Aorta (tissue), 5 donors: ENCODE measurements at places on chromosomes 2 and 18.

DNA sequence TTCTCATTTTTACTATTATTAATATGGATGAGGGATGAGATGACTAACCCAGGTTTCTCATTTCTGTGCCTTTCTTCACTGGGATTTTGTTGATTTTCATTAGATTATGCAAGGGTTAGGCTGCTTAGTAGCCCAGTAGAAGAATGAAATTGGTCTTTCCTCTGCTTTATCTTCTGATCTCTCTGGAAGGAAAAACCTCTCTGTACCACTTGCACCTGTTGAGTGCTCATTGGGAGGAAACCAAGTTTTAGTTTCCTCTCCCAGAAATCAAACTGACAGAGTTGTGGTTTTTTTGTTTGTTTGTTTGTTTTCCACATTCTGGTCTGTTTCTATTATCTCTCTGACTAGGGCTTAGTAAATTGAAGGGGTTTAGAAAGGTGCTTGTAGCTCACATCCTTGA, 60.8 kb downstream of the KIAA1328 start:
- no peaks in the 10 kb centered on the region for H3K36me3 ChIP-seq
- H3K27ac ChIP-seq = peak overlapping the region; percentile 57
- no peak overlapping the region for H3K4me3 ChIP-seq
- H3K4me1 ChIP-seq = no peaks in the 10 kb centered on the region
- no peaks in the 10 kb centered on the region for H3K27me3 ChIP-seq
- no peak for DNase-seq

GRCh38 chr2:3288470-3289170, 89.0 kb downstream of the EIPR1 start:
- no peaks in the 10 kb centered on the region for H3K4me1 ChIP-seq
- H3K4me3 ChIP-seq = no peak overlapping the region
- no peak overlapping the region for H3K27ac ChIP-seq
- no peaks in the 10 kb centered on the region for H3K27me3 ChIP-seq

- no peaks in the 10 kb centered on the region for H3K4me1 ChIP-seq
- no peaks in the 10 kb centered on the region for H3K36me3 ChIP-seq
- H3K27me3 ChIP-seq = no peaks in the 10 kb centered on the region
- no peak overlapping the region for H3K4me3 ChIP-seq
- no peak for DNase-seq
Measured at GRCh38 chr2:140643761-140644187, 1487.0 kb downstream of the LRP1B start.

GRCh38 chr18:55455938-55456337, 132.1 kb downstream of the TCF4 start:
- peaks cover 3% of the 10 kb centered on the region for H3K4me1 ChIP-seq
- H3K4me3 ChIP-seq = no peak overlapping the region
- H3K27me3 ChIP-seq = no peaks in the 10 kb centered on the region
- no peaks in the 10 kb centered on the region for H3K36me3 ChIP-seq

- DNase-seq = no peak
- no peaks in the 10 kb centered on the region for H3K4me1 ChIP-seq
- no peak overlapping the region for H3K27ac ChIP-seq
Measured at GRCh38 chr2:148531669-148532428, 112.7 kb upstream of the EPC2 start.

GRCh38 chr2:31339696-31340095, 74.8 kb downstream of the XDH start:
- H3K27ac ChIP-seq = no peak overlapping the region
- DNase-seq = no peak
- no peak overlapping the region for H3K4me3 ChIP-seq
- no peaks in the 10 kb centered on the region for H3K4me1 ChIP-seq
- no peaks in the 10 kb centered on the region for H3K27me3 ChIP-seq
- no peaks in the 10 kb centered on the region for H3K36me3 ChIP-seq

- no peaks in the 10 kb centered on the region for H3K4me1 ChIP-seq
- DNase-seq = no peak
- no peaks in the 10 kb centered on the region for H3K27me3 ChIP-seq
- H3K27ac ChIP-seq = no peak overlapping the region
- H3K4me3 ChIP-seq = no peak overlapping the region
- peaks cover 8% of the 10 kb centered on the region for H3K36me3 ChIP-seq
Measured at GRCh38 chr2:3403587-3404334, 24.3 kb downstream of the TRAPPC12 start.
